Mesangial cell (primary cell): ENCODE measurements at places on chromosomes 4 and X. TPM values are rescaled to one million over a fixed set of nuclear protein-coding genes. Genes with fewer than 3 reads are reported as not detected.

The H2BW2 gene
- total RNA-seq, result not detected in 2 replicates

The TEX13C gene
- total RNA-seq, result not detected in 2 replicates

The TSPYL2 gene
- total RNA-seq, result 4.2 and 5.2 TPM in 2 replicates

The TMEM144 gene
- 2.0 and 3.0 TPM in 2 replicates for total RNA-seq

The ART3 gene
- total RNA-seq, result not detected in 2 replicates

The GSX2 gene
- not detected in 2 replicates for total RNA-seq

The ARR3 gene
- total RNA-seq, result not detected in 2 replicates

The CENPVL2 gene
- total RNA-seq, result not detected in 2 replicates

The HTRA3 gene
- total RNA-seq, result 2.1 and 3.8 TPM in 2 replicates

The PPP2R2C gene
- not detected in 2 replicates for total RNA-seq

The F8A3 gene
- total RNA-seq, result 15.6 TPM in 1 of 2 replicates, not detected in the other

The PRDX4 gene
- total RNA-seq, result 200 and 215 TPM in 2 replicates

The P2RY10 gene
- not detected in 2 replicates for total RNA-seq

The SPOCK3 gene
- total RNA-seq, result 0.98 and 2.2 TPM in 2 replicates

The DMRTC1 gene
- not detected in 2 replicates for total RNA-seq

The SERTM2 gene
- not detected in 2 replicates for total RNA-seq

The NEUROG2 gene
- total RNA-seq, result not detected in 2 replicates

The SMIM31 gene
- total RNA-seq, result not detected in 2 replicates

The CYP2U1 gene
- total RNA-seq, result 4.2 and 8.2 TPM in 2 replicates

The SLIT2 gene
- total RNA-seq, result 3.7 and 9.0 TPM in 2 replicates

The HMGB3 gene
- 14.7 and 25.6 TPM in 2 replicates for total RNA-seq

The BMPR1B gene
- 2.3 and 8.1 TPM in 2 replicates for total RNA-seq

The SYP gene
- 1.5 TPM in 1 of 2 replicates, not detected in the other for total RNA-seq

The FAM9C gene
- not detected in 2 replicates for total RNA-seq

The CT45A10 gene
- not detected in 2 replicates for total RNA-seq

The OPN1MW2 gene
- total RNA-seq, result not detected in 2 replicates

The RAB9B gene
- 0.16 and 0.51 TPM in 2 replicates for total RNA-seq

The GRIA3 gene
- total RNA-seq, result 1.3 and 1.5 TPM in 2 replicates

The UCP1 gene
- total RNA-seq, result not detected in 2 replicates

The MCF2 gene
- total RNA-seq, result under 0.01 TPM in 1 of 2 replicates, not detected in the other

The NPNT gene
- 0.16 and 7.5 TPM in 2 replicates for total RNA-seq

The CXCL11 gene
- not detected in 2 replicates for total RNA-seq

The CXorf66 gene
- total RNA-seq, result not detected in 2 replicates

The XKRX gene
- total RNA-seq, result not detected in 2 replicates

The HTR2C gene
- total RNA-seq, result not detected in 2 replicates

The CXCL6 gene
- 6.2 and 6.7 TPM in 2 replicates for total RNA-seq

The GLRB gene
- total RNA-seq, result 6.0 and 11.7 TPM in 2 replicates

The FRMD7 gene
- not detected in 2 replicates for total RNA-seq

The SOWAHB gene
- 0.81 and 3.8 TPM in 2 replicates for total RNA-seq

The GPC3 gene
- 0.65 and 3.7 TPM in 2 replicates for total RNA-seq

The DCAF4L1 gene
- not detected in 2 replicates for total RNA-seq

The PRSS12 gene
- 0.51 and 0.65 TPM in 2 replicates for total RNA-seq

The CXCL13 gene
- total RNA-seq, result not detected in 2 replicates

The CDKL5 gene
- total RNA-seq, result 3.1 and 5.6 TPM in 2 replicates

The CD40LG gene
- not detected in 2 replicates for total RNA-seq

The PRDM8 gene
- 0.38 and 0.49 TPM in 2 replicates for total RNA-seq

The GPR173 gene
- 3.9 and 11.3 TPM in 2 replicates for total RNA-seq

The GAGE1 gene
- not detected in 2 replicates for total RNA-seq

The USP17L21 gene
- not detected in 2 replicates for total RNA-seq

The PHKA1 gene
- total RNA-seq, result 4.9 and 6.0 TPM in 2 replicates

The PRRG1 gene
- total RNA-seq, result 7.8 and 11.5 TPM in 2 replicates

The EVC gene
- total RNA-seq, result 26.7 and 97.1 TPM in 2 replicates

The ETDB gene
- total RNA-seq, result not detected in 2 replicates

The AFM gene
- not detected in 2 replicates for total RNA-seq

The NDNF gene
- 1.6 TPM in 1 of 2 replicates, not detected in the other for total RNA-seq
